ENCODE measurements at places on chromosomes 4 and X.
A peak's percentile ranks its signal among the peaks of the same experiment; 100 is the strongest.

- DNase-seq, result no peak
Measured at GRCh38 chr4:154707877-154708276, 35.9 kb upstream of the LRAT start.

DNA sequence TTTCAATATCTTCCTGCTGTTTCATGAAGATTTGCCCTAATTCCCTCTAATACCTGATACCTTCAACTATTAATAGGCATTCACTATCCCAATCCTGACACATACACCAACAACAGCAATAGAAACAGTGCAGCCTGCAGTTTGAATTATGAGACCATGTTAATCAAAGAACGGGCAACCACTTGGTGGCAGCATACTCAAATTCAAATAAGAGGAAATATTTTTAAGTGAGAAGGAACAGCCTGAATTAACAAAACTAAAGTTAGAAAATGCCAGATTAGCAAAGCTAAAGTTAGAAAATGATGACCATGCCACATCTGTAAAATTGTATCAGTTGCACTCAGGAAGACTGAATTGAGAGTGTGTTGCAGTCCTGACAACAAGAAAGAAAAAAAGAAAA is 204.9 kb downstream of the SMARCA1 start:
- DNase-seq, result no peak

DNA sequence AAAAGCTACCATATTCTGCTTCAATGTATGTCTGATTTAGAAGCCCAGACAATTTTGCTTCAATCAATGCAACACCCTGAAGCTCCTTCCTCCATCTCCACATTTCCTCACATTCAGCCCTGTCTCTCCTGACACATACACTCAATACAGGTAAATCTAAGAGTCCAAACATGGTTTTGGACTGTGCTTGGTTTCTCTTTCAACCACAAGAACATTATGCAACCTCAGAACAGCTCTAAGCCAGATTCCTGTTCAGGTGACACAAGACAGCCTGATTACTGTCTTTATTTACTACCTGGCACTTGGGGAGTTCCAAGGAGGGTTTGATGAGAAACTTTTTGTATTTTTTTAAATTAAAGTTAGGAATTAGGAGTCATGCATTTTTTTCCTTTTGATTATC is 307.5 kb upstream of the SLIT2 start:
- DNase-seq, result no peak

DNA sequence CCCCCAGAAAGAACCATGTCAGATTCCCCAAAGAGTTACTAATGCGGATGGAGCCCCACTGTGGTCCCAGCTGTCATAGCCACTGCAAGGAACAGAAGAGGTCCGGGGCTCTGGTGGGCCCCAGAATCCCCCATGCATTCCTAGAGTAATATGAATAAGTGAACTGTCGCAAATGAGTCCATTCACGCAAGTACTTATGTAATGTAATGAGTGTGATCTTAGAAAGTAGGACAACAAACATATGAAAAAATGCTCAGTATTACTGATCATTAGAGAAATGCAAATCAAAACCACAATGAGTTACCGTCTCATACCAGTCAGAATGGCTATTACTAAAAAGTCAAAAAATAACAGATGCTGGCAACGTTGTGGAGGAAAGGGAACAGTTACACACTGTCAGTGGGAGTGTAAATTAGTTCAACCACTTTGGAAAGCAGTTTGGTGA is 141.5 kb upstream of the RBPJ start:
- DNase-seq, result no peak

DNA sequence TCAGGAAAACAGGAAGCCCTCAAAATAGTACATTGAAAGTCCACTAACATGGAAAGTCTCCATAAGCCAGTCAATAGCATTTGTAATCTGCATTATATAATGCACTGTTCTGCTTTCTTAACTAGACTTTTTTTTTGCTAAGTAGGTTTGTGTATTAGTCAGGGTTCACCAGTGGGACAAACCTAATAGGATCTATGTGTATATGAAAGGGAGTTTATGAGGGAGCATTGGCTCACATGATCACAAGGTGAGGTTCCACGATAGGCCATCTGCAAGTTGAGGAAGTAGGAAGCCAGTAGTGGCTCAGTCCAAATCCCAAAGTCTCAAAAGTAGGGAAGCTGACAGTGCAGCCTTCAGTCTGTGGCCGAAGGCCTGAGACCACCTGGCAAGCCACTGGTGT is 116.0 kb downstream of the MXRA5 start:
- DNase-seq, result no peak

DNA sequence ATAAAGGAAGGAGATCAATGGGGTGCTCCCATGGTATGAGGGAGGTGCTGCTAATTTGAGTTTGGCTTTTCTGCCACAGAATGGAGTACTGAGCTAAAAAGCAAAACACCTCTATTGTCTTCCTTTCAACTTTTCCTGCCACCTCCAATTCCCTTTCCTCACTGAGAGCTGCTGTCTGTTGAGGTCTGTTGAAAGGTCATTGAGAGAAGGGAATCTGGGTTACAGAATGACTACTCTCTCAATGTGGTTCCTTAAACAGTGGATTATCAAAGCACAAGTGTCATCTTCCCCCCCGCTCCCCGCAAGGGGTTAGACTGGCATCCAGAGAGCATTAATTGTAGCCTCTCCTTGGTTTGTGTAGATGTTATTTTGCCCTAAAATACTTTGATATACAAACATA is 10.7 kb downstream of the USP9X start:
- no peak for DNase-seq

- peak; percentile 75 for DNase-seq
Measured at GRCh38 chr4:44150091-44150576, 298.5 kb downstream of the KCTD8 start.

DNA sequence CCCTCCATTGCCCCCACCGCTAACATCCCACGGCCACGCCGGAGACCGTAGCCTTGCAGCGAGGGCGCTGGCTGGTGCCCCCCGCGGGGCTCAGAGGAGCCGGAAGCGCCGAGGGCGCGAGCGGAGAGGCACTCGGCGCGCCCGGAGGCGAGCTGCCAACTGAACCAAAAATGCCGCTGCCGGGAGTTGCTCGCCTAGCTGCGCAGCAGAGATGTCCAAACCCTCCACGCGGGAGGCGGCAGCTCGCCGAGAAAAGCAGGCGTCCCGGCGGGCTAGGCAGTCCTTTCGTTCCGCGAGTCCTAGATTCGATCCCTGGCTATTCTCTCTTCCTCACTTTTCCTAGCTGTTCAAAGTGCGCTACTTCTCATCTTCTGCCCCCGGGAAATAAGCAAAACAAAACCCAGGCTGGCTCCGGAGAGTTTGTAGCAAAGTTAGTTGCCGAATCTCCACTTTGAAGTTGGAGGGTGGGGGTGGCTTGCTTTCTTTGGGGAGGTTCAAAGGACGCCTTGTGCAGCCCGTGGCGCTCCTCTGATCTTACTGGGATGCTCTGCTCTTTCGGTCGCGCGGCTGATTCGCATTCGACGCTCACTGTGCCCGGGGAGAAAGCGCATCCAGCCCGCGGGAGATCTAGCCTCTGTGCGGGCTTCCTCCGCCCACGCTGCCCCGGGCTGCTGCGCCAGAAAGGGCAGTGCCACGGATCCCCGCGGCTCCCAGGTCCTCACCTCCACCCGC is 723 bp downstream of the NKX6-1 start:
- peak; percentile 13 for DNase-seq

DNA sequence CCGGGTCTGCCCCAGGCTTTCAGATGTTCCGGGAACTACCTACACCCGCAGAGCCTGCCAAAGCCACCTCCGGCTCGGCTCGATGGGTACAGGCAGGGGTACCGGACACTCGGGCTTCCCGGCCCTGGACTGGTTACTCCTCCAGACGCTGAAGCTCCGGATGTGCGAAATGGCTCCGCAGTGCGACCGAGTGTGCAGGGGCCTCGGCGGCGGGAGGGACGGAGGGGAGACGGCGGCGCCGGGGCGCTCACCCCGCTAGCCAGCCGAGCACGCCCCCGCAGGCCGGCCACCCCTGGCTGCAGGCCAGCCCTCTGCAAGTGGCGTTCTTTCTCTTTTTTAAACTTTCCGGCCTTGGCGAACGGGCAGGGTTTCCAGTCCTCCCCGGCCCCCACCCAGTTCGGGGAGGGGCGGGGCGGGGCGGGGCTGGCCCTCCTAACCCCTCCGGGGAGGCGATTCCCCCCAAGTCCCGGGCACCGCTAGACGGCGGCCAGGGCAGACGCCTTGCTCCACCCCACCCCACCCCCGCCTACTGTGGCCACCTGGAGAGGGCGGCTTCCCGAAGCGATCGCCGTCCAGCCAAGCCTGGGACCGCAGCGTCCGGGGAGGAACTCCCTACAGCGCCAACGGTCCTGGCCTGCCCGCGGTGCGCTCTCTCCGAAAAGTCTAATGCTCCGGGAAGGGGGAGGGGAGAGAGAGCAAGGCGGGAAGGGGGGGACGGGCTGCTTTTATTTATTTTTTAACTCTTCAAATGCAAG is 7.5 kb downstream of the BCOR start:
- no peak for DNase-seq

GRCh38 chr4:15493411-15493810 is 23.7 kb downstream of the CC2D2A start:
- DNase-seq, result no peak

GRCh38 chrX:39550795-39551361 is 546.9 kb downstream of the BCOR start:
- DNase-seq, result no peak

GRCh38 chrX:19879735-19880378 is 7.5 kb downstream of the SH3KBP1 start:
- no peak for DNase-seq

GRCh38 chr4:111393781-111394180 is 751.5 kb upstream of the FAM241A start:
- DNase-seq, result no peak

DNA sequence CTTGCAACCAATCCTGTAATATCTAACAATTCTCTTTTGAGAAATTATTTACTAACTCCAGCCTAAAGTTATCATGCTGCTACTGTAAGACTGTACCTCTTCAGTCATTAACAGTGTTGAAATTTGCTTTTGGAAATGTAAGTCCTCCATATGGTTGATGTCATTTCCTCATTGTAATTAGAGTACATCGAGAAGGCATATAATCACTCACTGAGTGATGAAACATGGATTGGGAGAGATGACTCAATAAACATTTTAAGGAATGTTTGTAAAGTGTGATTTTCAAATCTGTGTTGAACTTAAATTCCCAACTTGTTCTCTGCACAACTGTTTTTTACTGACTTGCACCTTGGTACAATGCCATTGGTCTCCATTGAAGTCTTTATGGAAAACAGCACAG is 61.2 kb downstream of the HMGB2 start:
- peak; percentile 53 for DNase-seq

GRCh38 chr4:126081336-126081735 is 766.6 kb downstream of the FAT4 start:
- no peak for DNase-seq

GRCh38 chrX:39843318-39843717 is 254.4 kb downstream of the BCOR start:
- DNase-seq, result no peak

GRCh38 chrX:143472347-143472938 is 44.8 kb downstream of the SPANXN3 start:
- DNase-seq, result no peak

DNA sequence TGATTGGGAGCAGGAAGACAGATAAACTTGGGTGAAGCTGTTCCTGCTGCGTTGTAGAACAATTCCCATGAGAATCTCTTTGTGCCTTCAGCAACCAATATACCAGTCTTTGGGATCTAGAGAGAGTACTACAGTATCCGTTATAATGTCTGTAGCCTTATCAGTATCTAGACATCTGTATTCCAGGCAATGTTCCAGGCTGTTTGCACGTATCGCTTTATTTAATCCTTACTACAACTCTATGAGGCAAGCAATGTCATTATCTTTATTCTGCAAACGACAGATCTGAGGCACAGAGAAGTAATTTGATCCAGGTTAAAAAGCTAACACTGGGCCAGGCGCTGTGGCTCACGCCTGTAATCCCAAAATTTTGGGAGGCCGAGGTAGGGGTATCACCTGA is 251.6 kb downstream of the ARHGAP24 start:
- DNase-seq, result no peak

DNA sequence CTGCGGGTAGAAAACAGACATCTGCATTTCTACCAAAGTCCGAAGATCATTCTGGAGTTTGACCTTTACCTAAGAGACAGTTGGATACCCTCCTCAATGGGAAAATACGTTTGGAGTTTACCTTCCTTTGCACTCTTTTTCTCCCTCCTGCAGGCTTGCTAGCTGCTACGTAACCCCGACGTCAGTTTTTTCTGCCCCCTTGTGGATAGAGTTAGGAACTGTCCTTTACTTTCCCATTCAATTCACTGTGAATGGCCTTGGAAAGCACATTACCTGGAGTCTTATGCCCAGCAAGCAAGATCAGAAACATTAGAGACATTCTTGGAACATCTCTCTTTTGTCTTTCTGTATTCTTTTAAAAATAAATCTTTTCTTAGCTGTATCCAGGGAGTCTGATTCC is 250.7 kb downstream of the NAP1L3 start:
- DNase-seq, result no peak

DNA sequence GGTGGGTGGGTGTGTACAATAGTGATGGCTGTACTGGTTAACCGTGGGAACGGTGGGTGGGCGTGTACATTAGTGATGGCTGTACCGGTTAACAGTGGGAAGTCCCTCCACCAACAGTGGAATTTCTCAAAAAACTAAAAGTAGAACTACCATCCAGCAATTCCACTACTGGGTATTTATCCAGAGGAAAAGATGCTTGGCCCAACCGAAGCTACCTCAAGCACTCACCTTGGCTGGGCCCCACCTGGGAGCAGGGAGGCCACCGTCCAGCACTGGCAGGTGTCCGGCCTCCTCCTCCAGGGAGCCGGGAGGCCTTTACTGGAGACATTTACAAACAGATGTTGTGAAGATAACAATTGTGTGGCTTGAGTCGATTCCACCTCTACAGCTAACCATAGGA is 6.0 kb upstream of the MAEA start:
- DNase-seq, result no peak

- no peak for DNase-seq
Measured at GRCh38 chr4:13525606-13526281, 18.6 kb downstream of the NKX3-2 start.

DNA sequence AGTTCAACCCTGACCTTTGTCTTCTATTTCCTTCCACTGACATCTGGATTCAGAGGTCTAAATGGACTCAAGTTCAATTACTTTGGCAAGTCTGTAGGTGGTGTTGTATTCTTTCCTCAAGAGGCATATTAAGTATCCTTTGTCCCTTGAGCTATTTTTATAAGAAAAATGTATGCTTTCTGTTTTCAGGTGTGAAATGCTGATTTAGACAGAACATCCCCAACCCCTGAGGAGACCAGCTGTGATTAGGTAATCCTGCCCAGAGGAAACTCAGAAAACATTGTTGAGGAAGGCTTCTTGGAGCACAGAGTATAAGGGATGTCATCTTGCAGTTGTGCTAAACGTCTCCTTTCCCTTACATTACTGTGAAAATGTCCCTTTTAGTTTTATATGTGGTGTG is 46.6 kb upstream of the EGFL6 start:
- no peak for DNase-seq

GRCh38 chr4:163353054-163353453 is 9.4 kb downstream of the NPY5R start:
- no peak for DNase-seq

GRCh38 chr4:27048429-27049238 is 188.0 kb downstream of the STIM2 start:
- peak; percentile 22 for DNase-seq

DNA sequence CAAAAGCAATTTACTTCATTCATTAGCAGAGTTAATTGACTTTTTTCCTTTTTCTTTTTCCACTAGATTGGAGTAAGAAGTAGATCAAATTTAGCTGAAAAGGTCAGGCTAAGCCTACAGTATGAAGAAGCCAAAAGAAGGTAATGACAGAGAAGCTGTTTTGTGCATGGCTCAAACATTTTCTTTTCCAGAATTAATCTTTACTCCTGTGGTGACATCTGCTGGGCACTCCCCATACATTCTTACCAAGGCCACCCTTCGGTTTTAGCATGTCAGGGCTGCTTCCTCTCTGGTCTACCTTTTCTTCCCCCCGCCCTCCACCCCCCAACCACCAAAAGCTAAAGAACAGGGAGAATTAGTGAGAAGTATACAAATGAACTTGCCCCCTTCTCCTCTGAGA is 70.2 kb downstream of the CLDN22 start:
- peak; percentile 17 for DNase-seq
